Right atrium auricular region (tissue), 2 donors: ENCODE measurements at places on chromosomes 1 and 21. TPM values are rescaled to one million over a fixed set of nuclear protein-coding genes. Genes with fewer than 3 reads are reported as not detected.

- no peak for DNase-seq
Measured at GRCh38 chr1:109404838-109405237, 7.1 kb upstream of the SORT1 start.

DNA sequence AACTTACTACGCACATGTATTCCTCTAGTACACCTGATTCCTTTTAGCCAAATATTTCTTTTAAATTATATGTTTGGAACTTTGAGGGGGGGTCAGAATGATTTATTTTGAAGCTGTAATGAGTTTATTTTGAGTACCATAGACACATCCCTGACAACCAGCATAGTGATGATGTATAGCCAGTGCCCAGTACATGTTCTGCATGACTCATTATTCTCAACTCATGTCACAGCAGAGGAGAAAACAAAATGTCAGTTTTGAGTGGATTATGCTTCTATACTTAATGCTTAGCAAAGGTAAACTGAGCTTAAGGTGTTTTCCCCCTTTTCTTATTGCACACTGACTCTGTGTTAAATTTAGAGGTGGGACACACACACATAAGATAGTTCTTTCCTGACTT lies 22.4 kb upstream of the LEPR start:
- DNase-seq = no peak

DNA sequence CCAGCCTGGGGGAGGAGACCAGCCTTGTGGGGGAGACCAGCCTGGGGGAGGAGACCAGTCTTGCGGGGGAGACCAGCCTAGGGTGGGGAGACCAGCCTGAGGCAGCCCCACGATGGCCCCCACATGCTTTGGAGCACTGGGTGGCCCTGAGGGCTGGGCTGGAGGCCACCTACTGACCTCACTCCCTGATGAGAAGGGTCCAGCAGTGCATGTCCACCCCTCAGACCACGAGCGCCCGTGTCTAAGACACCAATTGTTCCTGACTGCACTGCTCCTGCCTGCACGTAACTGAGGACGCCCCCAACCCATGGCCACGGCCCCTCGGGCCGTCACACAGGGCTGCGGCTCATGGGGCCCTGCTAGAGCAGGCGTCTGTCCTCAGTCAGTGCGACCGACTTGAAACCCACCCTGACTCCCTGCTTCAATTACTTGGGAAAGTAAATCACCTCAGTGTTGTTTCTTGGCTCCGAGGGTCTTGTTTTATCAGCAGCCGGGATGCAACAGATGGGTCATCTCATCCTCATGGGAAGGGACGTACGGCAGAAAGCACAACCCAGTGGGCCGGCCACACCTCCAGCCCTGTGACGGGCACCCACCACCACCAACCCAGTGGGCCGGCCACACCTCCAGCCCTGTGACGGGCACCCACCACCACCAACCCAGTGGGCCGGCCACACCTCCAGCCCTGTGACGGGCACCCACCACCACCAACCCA lies at the start of gene SPATC1L:
SPATC1L (minus strand) TSS at position 550 of the 715 bp plus-strand sequence. CDS start 1,643 bp downstream, outside the sequence.
- peak; percentile 68 for DNase-seq

Gene OR10X1
- not detected for total RNA-seq
